ENCODE measurements at places on chromosomes 2 and 18.
A peak's percentile ranks its signal among the peaks of the same experiment; 100 is the strongest.

- DNase-seq: no peak
These were observed 142.9 kb downstream of the BCL11A start for GRCh38 chr2:60410456-60411146.

DNA sequence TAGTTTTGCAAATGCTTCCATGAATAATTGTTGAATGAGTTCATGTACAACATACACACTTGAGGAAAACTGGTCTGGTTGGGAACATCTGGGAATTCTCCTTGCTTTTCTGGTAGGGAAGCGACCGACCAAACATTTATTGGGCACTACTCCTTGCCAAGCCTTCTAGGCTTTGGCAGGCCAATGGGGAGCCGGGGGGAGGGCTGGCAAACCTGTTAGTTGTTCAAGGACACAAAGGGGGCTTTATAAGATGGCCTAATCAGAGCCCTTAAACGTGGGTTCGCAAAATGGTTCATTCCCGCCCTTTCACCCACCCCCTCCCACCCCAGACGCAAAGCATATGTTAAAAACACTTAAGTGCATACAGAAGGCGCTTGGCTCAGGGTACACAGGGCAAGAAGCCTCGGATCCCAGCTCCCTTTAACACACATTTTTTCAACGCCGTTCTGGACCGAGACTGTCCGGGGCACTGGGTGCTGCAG is 844 bp upstream of the VSNL1 start:
- no peak for DNase-seq

DNA sequence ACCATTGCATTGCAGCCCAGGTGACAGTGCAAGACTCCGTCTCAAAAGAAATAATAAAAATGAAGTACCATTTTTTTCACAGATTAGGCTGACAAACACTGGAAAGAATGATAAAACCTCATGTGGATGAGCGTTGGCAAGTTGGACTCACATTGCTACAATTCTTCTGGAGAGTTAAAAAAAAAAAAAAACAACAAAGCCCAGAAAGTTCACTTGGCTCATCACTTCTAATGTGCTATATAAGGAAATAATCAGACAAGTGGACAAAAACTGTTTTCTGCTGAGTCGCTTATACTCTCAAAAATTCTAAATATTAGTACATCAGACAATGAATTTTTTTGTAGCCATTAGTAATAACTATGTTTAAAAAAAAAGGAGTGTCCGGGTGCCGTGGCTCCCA is 38.4 kb downstream of the PKP4 start:
- DNase-seq: no peak

GRCh38 chr2:63049970-63050333 is 678 bp upstream of the OTX1 start:
- DNase-seq: no peak

DNA sequence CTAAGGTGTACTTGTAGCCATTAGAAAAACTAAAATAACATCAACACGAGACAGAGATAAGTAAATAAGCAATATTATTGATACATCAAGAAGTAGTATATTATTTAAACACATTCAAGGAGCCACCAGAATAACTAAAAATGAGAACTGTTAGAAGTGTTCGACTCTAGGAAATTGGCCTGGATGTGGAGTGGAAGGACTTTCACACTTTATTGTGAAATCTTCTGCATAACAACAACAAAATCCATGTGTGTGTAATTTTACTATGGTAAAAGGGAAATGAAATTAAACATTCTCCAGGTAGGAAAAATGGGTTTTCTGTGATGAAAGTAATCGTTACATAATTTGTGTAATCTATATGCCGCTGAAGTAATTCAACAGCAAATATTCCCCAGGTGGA is 96.3 kb upstream of the RNF152 start:
- DNase-seq: no peak

DNA sequence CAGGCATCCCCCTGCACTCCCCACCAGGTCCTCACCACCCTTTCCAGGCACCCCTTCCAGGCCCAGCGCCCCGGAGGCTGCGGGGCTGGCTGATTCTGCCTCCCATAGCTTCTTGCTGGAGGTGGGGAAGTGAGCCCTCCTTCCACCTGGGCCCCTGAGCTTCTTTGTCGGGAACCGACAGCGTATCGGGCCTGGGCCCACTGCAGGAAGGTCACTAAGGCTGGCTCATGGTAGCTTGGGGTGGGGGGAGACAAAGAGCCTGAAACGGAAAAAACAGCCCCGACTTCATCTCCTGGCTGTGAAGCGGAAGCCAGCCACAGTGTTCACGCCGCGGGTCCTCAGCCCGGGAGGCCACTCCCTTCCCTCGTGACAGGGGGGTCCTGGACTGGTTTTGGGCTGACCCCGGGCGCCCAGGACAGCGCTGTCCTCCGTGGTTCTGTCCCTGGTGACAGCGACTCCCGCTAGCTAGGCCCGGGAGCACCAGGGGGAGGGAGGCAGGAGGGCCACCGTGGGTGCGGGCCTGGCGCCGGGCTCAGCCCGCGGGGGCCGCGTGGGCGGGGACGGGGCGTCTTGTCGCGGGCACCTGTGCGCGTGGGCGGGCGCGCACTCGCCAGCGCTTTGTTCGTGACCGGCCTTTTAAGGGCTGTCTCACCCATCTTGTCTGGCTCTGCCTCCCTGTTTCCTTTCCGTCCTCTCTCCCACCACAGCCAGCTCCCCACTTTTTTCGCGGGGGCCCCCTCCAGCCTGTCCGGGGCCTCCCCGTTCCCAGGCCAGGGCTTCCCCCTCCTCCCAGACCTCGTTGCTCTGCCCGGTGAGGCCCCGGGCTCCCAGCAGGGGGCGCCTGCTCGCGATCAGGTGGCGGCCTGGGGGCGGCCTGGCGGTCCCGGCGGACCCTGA is 64.9 kb downstream of the DNMT3A start:
- no peak for DNase-seq

DNA sequence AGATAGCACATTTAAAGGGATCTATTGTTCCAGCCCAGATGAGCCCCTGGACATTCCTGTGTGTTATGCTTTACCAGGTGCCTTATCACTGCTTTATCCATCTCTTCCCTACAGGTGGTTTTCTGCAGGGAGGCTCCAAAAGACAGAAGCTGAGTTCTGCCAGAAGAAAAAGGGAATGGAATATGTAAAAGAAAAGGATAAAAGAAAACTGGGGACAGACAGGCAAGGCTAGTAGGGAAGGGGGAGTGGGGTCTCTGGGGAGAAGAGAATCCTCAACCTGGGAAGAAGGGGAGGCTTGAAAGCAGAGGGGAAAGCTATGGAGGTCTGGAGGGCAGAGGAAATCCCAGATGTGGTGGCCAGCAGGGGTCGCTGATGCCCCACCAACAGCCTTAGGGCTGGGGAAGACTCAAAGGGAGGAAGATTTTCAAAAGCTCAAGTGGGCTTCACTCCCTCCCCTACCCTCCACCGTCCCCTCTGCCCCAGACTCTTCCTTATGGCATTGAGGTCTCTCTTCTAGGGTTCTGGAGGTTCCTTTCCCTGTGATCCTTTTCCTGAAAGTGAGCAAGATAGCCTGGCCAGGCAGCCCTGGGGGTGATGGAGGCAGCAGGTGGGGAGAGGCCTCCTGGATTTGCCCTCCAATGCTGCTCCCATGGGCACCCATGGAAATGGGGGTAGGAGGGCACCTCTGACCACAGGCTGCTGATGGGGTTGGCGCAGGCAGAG is 178.1 kb upstream of the PKDCC start:
- DNase-seq: peak; percentile 13

- DNase-seq: peak; percentile 7
These were observed 25.2 kb downstream of the PDIA6 start for GRCh38 chr2:10787176-10787968.

DNA sequence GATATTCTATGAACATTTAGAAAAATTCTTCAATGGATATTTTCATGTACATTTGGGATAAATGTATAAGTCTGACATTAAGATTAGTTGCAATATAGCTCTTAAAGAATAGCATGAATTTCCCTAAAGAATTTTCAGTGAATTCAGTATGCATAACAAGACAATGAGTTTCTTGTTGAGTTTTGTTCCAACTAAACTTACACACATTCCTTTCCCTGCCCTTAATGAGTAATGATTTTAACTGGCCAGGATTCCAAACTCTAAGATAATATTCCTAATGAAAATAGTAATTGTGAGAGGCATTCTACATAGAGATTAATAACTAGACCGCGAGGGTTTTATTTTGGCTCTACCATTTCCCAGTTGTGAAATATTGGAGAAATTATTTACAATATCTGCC is 390.3 kb upstream of the GALNT5 start:
- no peak for DNase-seq

DNA sequence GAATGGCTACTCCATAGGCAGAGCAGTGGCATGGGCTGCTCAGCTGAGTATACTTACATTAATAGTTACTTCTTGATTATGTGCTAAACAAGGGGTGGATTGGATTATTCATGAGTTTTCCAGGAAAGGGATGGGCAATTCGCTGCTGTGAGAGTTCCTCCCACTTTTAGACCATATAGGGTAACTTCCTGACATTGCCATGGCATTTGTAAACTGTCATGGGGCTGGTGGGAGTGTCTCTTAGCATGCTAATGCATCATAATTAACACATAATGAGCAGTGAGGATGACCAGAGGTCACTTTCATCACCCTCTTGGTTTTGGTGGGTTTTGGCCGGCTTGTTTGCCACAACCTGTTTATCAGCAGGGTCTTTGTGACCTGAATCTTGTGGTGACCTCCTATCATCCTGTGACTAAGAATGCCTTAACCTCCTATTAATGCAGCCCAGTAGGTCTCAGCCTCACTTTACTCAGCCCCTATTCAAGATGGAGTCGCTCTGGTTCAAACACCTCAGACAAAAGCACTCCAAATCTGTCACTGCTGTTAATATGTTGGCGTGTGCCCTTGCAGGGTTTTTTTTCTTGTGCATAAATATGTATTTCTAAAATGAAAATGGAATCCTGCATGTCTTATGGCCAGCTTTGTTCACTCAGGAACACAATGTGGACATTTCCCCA is 56.0 kb downstream of the CYBRD1 start:
- DNase-seq: no peak

GRCh38 chr2:99537910-99538485 is 48.2 kb upstream of the REV1 start:
- DNase-seq: no peak

- DNase-seq: no peak
These were observed 795 bp downstream of the ANKRD39 start for GRCh38 chr2:96856776-96857666.

- DNase-seq: no peak
These were observed 233.0 kb downstream of the NEDD4L start for GRCh38 chr18:58276789-58277739.

- DNase-seq: no peak
These were observed 48.1 kb downstream of the ADCY3 start for GRCh38 chr2:24871852-24872333.

DNA sequence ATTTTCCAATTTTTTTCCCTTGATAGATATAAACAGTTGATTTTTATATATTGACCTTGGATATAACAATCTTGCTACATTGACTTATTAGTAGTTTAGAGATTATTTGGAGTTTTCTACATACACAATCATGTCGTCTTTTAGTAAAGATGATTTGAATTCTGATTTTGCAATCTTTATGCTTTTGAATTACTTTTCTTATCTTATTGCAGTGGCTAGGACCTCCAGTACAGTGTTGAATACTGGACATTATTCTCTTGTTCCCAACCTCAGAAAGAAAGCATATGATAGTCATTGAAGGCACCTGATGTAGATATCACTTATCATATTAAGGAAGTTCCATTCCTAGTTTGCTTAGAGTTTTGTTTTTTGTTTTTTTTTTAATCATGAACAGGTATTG is 90.2 kb downstream of the RAB3GAP1 start:
- no peak for DNase-seq

DNA sequence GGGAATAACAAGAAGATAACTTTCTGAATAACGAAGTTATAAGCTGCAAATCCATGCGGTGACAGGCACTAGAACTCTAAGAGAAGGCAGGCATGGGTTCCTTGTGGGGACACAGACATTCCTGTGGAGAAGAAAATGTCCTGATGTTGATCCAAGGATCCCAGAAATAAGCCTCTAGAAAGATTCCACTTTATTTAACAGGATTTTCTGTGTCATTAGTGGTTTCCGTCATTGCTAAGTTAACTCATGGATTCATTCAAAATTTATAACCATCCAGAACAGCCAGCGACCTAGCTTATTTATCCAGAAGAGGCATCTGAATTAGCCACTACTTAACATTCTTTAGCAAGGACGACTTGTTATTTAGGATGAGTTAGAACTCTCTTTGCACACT is 10.0 kb upstream of the CD302 start:
- no peak for DNase-seq

DNA sequence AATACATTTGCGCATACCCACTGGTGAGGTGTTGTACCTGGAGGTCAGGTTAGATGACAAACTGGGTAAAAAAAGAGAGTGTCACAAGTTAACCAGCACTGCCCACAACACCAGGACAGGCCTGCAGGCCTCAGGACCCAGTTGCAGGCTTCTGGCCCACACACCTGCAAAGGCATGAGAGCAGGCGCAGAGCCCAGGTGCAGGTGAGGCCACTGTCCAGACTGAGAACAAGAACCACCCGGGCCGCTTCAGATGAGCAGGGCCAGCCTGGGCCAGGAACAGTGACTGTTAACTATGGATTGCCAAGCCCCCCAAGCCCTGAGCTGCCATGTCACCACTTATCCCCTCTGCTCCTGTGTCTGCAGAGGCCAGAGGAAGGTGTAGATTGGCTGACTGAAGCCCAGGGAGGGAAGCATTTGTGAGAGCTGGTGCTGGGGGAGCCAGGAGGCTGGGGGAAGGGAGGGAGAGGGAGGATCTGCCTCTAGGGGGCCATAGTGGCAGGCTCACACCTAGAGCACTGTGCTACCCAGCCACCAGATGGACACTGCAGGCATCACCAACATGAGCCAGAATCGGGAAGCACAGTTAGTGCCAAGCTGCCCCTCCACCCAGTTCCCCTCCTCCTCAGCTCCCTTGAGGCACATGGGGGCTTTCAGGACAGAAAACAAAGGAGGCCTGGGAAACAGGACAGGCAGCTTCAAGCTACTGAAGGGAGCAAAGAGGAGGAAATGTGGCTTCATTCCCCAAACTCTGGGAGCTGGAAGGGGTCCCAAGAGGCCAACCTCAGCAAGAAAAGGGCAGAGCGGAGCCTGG is 35.4 kb downstream of the SFXN5 start:
- no peak for DNase-seq

- DNase-seq: no peak
These were observed 490.7 kb downstream of the NUP35 start for GRCh38 chr2:183614799-183615435.

- DNase-seq: no peak
These were observed 262.5 kb downstream of the TGIF1 start for GRCh38 chr18:3712491-3712890.

DNA sequence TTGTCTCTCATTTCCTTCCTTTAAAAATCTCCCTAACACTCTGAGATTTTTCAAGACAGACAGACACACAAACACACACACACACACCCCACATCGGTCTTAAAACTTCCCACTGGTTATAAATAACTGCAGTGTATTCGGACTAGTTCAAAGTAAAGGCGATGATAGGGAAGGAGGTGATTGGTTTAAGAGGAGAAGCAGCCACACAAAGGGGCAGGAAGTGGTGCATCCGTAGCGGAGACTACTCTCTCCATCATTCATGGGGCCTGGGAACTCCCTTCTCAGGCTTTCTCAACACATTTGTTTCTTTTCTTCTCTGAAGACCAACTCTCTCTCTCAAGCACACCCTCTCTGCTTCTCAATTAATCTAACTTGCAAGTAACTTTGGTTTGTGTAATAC is 149.1 kb upstream of the DPP10 start:
- no peak for DNase-seq

- DNase-seq: no peak
These were observed 404.8 kb downstream of the CDH2 start for GRCh38 chr18:27772081-27772480.

- no peak for DNase-seq
These were observed 96.1 kb downstream of the ASAP2 start for GRCh38 chr2:9302755-9303154.

- peak; percentile 97 for DNase-seq
These were observed 7.0 kb upstream of the EPG5 start for GRCh38 chr18:45974088-45974536.

- DNase-seq: no peak
These were observed 31.1 kb upstream of the PPP1R1C start for GRCh38 chr2:181954538-181954883.
